ENCODE measurements at places on chromosomes 6 and 20.
A peak's percentile ranks its signal among the peaks of the same experiment; 100 is the strongest.

GRCh38 chr20:62719250-62719935 is 10.8 kb downstream of the NTSR1 start:
- DNase-seq: no peak

DNA sequence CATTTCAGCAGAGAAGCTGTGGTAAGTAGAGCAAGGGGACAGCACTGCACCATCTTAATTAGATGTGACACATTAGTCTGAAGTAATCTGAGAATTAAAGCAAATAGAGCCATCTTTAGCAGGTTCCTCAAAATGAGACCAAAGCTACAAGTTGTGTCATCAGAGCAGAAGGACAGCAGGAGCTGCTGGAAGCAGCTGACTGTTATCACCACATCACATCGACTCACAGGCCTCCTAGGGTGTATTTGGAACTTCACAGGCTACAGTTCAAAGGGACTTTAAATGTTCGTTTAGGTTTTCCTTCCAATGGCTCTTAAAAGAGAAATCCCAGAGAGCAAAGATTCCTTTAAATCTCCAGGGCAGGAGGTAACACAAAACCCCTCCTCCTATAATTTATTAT is 69.5 kb downstream of the LCA5 start:
- DNase-seq: no peak

- no peak for DNase-seq
Measured at GRCh38 chr20:4813076-4813862, 91.6 kb downstream of the PRND start.

DNA sequence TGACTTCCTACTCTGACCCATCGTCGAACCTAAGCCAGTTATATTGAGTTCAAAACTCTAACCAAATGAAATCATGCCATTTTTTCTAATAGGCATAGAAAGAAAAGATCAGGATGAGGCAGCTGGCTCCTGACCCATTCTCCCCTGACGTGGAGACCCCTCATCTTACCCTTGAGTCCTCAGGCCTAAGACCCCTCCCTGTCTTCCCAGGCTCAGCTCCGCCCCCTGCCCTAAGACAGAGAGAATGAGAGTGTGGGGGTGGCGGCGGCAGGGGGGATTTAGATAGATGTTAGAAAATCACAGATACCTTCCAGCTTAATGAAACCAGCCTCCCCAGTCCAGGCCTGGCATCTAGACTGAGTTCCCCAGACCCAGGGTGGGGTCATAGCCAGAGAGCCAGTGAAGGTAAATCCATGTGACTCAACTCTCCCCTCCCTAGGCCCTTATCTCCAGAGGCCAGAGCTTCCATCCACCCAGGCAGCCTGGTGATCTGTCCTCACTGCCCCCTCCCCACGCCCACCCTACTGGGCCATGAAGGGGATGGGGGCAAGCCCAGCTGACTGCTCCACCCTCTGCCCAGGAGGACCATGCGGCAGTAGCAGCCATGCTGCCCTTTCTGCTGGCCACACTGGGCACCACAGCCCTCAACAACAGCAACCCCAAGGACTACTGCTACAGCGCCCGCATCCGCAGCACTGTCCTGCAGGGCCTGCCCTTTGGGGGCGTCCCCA is 6.8 kb downstream of the TMEM63B start:
- no peak for DNase-seq

DNA sequence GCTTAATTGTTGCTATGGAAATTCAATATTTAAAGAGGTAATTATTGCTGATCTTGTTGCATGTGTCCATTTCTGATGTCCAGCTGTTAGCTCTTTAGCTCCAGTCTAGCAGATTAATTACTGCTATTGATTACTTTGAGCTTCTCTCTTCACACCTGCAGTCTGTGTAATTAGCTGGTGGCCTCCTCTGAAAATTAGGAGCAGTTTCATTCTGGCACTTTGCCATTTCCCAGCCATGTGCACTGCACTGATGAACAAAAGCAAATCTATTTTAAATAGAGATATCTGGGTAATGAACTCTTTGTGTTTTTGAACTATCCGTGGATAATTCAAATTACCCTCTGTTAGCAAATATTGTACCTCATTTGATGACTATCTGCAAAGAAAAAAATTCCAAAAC is 275.9 kb downstream of the RNF144B start:
- DNase-seq: peak; percentile 66

DNA sequence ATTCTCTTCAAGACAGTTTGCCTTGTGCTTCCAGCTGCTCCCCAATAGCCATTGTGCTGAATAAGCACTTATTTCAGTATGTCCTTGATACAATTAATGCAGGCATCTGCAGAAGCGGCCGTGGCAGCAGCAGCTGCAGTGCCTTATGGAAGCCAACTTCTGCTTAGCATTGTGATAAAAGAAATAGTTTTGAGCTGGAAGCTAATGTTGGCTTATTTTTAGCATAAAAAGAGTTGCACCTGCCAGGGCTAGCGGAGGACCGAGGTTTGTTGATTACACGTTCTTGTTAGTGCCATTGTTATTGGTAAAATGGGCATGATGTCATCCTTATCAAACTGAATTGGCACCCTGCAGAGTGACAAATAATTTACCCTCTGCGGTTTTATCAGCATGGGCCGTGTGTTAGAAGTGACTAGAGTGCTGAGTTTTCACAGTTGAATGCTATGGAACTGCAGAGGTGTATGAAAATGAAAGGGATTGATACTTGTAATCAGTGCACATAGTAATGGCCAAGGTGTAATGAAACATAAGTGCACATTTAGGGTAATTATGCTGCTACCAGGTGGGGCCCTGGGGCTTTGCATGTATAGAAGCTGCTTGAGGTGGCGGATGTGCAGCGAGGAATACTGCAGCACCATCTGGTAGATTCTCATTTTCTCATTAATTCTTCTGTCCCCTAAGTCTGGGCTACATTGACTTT is 334.3 kb downstream of the CDKAL1 start:
- DNase-seq: peak; percentile 95

Data from NCI-H1930 (cell line).